ENCODE measurements at places on chromosomes 13 and 19.

DNA sequence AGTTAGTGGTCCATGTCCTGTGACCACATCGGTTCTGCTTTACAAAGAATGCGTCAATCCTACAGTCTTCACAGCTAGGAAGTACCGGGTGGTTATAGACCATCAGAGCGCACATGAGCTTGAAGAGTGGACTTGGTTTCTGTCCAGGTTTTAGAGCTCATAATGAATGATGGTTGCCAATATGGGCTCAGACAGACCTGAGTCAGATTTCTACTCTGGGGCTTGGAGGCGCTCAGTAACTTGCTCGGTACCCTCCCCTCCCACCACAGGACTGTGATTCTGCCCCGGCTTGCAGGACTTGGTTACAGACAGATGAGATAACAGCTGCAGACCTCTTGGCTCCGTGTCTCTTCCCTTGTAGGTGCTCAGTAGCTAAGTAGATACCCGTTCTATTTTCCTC, 284.7 kb downstream of the TSHZ3 start:
- no peak for DNase-seq

GRCh38 chr13:112994084-112994780, 25.2 kb downstream of the MCF2L start:
- no peak for DNase-seq

GRCh38 chr13:111139452-111139851, 24.3 kb downstream of the ARHGEF7 start:
- DNase-seq: no peak

DNA sequence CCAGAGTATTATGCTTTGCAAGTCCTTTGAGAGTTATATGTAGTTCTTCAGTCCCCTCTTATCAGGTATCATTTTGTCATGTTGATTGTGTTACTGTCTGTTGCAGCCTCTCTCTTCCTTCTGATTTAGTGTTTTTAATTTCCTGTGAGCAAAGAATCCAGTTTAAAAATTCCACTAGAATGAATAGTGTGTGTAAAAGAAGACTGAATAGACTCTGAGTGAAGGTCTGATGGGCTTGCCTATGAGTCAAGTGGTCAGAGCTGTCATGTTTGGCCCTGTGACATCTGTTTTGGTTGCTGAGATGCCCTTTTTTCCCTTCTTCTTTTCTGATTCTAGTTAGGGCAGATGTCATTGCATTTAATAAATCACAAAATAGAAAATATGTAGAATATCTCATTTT, 23.3 kb upstream of the KCTD4 start:
- no peak for DNase-seq

GRCh38 chr13:91375116-91375729, 23.2 kb upstream of the GPC5 start:
- no peak for DNase-seq

GRCh38 chr13:49444524-49445395, 686 bp downstream of the SETDB2 start:
- DNase-seq: peak; percentile 26

DNA sequence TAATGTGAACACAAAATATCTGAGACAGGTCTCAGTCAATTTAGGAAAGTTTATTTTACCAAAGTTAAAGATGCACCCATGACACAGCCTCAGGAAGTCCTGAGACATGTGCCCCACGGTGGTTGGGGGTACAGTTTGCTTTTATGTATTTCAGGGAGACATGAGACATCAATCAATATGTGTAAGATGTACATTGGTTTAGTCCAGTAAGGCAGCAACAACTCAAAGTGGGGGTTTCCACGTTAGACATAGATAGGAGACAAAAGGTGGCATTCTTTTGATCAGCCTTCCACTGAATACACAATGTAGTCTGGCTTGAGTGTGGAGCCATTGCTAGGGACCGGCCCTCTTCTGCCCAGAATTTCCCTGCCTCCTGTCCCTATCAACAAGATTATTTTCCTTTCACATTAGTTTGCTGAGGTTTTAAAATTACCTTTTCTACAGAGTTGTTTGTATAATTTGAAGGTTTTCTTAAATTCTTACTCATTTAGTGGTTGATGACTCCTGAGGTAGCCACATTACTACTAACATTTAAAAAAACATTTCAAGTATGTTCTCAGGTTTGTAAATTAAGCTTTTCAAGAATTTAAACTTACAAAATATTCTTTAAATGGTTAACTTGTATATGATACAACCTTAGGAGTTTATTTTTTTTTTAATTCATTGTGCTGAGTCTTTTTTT, 33.2 kb downstream of the RNASEH2B start:
- DNase-seq: no peak

DNA sequence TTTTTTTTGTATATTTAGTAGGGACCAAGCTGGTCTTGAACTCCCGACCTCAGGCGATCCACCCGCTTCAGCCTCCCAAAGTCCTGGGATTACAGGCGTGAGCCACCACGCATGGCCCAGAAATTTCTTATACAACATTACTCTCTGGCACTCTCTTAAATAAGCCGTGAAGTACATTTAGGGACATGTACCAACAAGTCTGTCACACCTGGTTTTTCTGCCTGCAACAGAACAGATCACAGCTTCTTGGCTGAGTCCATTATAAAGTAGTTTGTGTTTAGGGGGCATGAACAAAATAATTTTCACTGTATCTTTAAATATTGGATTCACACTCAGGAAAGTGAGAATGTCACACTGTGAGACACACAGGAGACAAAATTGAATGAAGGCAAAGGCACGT, 1567.3 kb downstream of the SLITRK5 start:
- DNase-seq: no peak

DNA sequence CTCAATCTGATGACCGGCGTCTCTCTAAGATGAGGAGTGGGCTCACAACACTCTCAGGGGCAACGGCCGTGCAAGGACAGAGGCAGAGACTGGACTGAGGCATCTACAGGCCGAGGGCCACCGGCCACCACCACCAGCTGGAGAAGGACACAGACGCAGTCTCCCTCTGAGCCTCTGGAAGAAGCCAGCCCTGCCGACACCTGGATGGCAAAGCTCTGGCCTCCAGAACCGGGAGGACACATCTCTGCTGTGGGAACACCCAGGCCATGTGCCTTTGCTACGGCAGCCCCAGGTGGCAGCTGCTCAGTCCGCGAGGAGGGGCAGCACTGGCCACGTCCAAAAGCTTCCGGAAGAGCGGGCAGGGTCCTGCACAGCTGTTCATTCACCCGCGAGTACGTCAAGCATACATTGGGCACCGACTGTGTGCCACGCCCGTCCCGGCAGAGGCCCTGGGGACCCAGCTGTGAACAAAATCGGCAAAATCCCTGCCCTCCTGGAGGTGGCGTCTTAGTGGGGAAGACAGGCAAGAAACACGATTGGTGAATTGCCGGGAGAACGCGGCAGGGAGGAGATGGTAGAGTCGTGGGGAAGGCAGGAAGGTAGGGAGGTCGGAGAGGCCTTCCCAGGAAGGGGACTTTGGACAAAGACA, 17.1 kb downstream of the C2CD4C start:
- no peak for DNase-seq

DNA sequence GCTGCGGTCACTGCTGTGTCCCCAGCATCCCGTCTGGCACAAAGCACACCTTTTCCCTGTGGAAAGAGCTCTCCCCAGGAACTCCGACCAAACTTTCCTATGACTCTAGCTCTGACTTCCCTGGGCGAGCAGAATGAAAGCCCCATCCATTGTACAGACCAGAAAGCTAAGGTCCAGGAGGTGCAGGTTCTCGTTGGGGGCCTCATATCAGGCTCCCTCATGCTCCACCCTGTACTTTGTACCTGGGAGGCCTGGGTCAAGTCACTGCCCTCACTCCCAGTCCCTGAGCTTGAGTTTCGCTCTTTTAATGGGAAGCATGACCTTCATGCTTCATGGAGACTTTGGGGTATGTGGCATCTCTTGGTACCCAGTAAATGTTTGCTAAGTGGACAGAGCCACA, 18.4 kb downstream of the CYTH2 start:
- DNase-seq: no peak

- no peak for DNase-seq
Observed at GRCh38 chr13:75447493-75447892, 34.5 kb downstream of the TBC1D4 start.

DNA sequence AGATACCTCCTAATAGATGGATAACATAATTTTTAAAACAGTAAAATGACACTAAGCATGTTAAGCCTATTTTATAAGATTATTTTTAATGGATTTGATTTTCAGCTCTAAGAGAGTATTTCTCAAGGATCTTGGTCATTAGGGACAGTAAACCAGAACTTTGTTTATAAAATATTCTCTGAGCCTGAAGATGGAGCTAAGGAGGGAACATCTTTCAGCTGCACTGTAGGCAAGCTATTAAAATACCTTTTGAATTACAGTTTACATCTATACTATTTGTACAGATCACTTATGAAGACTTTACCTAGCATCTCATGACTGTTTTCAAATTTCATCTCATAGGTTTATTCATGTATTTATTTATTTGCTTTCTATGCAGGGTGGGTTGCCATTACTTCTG, 345.3 kb downstream of the MYO16 start:
- DNase-seq: no peak

GRCh38 chr13:31114641-31115040, 47.1 kb downstream of the HSPH1 start:
- no peak for DNase-seq

DNA sequence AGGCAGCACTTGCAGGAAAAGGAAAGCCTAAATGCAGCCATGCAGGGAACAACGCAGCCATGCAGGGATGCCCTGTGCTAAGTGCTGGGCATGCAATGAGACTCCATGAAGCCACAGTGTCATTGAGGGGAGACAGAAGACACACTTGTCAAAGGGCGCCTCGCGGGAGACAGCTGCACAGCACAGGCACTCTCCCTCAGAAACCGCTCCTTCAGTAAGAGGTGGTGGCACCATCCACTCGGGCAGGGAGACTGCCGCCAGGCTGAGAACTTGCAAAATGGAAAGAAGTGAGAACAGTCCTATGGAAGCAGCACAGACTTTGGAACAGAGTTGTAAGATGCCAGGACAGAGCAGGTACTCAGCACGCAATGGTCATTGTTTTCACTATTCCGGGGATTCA, 51.1 kb downstream of the GGACT start:
- no peak for DNase-seq

GRCh38 chr13:110560601-110561343, 750 bp downstream of the RAB20 start:
- no peak for DNase-seq

GRCh38 chr13:97538203-97538602, 104.2 kb downstream of the RAP2A start:
- no peak for DNase-seq

DNA sequence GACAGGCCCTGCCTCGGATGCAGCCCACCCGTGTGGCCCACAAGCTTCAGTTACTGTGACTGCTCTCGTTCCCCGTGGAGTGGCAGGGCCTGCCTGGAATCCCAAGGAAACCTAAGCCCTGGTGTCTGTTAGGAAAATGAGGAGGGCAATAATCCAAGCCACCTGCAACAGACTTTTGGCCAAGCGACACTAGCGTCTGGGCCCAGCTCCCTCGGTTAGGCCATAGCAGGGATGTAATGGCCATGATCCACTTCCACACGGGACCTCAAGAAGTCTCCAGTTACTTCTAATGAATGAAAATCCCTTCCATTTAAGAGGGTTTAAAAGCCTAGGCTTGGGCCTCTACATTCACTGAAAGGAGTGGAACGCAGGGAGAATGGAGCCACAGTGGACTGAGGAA, 8.9 kb downstream of the ZC3H4 start:
- no peak for DNase-seq

DNA sequence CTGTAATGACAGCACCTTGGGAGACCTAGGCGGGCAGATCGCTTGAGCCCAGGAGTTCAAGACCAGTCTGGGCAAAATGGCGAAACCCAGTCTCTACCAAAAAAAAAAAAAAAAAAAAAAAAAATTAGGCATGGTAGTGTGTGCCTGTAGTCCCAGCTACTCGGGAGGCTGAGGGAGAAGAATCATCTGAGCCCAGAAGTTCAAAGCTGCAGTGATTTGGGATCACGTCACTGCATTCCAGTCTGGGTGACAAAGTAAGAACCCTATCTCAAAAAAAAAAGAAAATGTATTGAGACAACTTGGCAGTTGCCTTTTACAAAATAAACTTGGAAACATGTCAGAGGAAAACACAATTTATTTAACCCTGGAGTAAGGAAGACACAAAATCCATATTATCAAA, 26.8 kb downstream of the RBM26 start:
- no peak for DNase-seq

DNA sequence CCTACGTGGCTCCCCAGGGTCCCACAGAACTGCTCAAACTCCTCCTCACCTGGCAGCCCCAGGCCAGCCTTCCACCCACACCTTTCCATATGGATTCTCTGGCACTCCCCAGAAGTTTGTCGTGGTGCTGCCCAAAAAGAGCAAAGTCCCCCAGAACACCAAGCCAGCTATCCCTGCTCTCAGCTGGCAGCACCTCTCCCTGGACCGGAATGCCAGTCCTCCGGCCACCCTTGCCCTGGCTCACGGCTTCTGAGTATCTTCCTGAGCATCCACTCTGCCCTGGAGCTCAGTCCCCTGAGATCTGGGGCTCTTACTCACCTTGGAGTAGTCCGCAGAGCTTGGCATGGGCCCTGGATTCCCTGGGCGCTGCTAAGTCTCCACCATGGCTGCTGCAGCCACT, 166.5 kb upstream of the ZNF507 start:
- DNase-seq: no peak

GRCh38 chr13:26247608-26248007, 6.3 kb upstream of the CDK8 start:
- no peak for DNase-seq

GRCh38 chr13:19158526-19159174, 23.0 kb downstream of the TUBA3C start:
- no peak for DNase-seq

- no peak for DNase-seq
Observed at GRCh38 chr13:21045100-21045499, 16.3 kb downstream of the LATS2 start.

GRCh38 chr19:13935765-13936510, 2.3 kb downstream of the PODNL1 start:
- DNase-seq: no peak

DNA sequence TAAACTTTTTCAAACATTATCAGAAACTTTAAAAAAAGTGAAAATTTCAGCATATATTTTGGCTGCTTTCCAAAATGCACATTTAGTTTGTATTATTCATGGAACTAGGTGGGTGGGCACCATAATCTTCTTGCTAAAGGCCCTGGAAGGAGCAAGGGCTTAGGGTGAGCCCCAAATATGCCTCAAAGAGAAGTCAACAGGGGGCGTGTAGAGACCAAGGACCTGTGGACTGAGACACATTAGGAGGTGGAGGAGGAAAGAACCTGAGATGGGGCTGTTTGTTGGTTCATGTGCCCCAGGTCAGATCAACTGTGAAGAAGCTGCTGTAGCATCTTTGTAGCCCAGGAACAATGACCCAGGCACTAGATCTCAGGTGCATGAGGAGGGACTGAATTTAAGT, 79.6 kb upstream of the OLFM4 start:
- DNase-seq: no peak

DNA sequence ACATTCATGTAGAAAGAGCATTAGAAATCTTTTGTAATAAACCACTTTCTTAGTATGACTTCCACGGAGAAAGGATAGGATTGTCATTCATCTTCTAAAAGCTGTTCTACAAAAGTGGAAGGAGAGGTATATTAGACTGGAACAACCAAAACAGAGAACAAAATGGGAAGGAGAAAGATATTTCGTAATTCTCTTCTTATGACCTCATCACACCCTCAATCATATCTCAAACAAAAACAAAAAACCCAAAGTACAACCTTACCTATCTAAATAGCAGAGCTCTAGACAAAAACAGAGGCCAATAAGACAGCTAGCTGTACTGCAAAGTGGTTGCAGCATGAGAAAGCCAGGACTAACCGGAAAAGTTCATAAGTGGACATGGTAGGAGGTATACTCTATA, 46.3 kb downstream of the DACH1 start:
- no peak for DNase-seq
